ENCODE measurements at places on chromosomes 16 and 17. TPM values are rescaled to one million over a fixed set of nuclear protein-coding genes. Genes with fewer than 3 reads are reported as not detected.

The SLC5A2 gene
- not detected for total RNA-seq

GRCh38 chr16:50386139-50386538, 17.4 kb upstream of the BRD7 start:
- DNase-seq = no peak

GRCh38 chr16:57194512-57194911, 8.4 kb downstream of the RSPRY1 start:
- peak; percentile 91 for DNase-seq

DNA sequence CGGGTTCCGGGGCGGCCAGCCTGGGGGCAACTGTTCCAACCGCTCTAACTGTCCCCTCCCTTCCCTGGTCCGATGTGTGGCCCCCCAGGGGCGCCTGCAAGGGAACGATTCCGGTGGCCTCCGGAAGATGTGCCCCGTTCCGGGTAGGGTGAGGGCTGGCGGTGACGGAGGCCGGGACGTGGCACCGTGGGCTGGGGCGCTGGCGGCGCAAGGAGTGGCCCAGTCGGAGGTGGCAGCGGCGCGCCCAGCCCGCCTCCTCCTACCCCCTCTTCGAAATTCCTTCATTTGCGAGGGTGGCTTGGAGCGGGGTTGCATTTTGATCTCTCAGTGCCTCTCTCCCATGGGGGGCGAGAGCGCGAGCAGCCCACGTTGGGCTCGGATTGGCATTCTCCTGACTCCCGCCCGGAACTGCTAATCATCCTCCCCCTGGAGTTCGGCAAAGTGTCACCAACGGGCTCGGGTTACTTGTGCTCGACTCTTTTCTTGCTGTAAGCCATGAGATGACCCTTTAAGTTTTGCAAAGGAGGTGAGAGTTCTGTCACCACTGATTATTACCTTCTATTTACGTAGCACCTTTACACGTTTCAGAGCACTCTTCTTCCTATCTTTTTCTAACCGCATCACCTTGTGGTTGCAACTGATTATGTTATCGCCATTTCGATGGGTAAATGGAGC, 622 bp downstream of the NDEL1 start:
- DNase-seq = peak; percentile 88

GRCh38 chr17:37017404-37017803, 68.7 kb downstream of the AATF start:
- DNase-seq = no peak

DNA sequence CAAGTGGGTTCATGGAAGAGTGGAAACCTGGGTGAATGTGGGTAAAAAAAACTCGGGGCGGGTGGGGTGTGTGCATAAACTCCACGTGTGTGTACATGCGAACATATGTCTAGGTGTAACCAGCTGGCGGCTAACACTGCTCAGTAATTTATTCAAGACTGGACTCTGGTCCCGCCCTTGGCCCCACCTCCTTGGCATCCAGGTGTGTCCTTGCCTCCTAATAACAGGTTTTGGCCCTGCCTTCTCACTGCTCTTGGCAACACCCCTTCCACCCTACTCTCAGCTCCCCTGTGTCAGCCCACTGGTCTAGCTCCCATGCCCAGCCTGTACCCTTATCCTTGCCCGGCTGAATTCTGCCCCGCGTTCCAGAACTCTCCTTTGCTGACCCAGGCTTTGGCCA, 8.3 kb downstream of the FLII start:
- no peak for DNase-seq

DNA sequence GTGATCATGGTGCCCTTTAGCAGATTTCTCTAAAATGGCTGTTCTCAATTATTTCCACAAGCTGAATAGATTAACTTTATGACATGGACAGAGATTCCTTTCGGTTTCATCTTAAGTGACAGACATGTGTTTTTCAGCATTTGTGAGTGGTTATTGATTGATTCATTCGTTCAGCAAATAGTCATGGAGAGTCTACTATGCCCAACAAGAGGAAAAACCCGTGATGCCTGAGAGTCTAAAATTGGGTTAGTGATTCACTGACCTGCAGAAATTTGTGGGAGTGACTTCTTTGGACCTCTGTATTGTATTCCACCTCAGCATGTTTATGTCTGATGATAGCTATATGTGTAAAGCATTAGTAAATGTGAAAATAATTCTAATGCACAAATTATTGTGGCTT, 28.0 kb upstream of the DUSP14 start:
- DNase-seq = no peak

The ZNF629 gene
- total RNA-seq = 16.3 TPM

- peak; percentile 51 for DNase-seq
Measured at GRCh38 chr17:2631211-2631610, 37.8 kb downstream of the PAFAH1B1 start.

DNA sequence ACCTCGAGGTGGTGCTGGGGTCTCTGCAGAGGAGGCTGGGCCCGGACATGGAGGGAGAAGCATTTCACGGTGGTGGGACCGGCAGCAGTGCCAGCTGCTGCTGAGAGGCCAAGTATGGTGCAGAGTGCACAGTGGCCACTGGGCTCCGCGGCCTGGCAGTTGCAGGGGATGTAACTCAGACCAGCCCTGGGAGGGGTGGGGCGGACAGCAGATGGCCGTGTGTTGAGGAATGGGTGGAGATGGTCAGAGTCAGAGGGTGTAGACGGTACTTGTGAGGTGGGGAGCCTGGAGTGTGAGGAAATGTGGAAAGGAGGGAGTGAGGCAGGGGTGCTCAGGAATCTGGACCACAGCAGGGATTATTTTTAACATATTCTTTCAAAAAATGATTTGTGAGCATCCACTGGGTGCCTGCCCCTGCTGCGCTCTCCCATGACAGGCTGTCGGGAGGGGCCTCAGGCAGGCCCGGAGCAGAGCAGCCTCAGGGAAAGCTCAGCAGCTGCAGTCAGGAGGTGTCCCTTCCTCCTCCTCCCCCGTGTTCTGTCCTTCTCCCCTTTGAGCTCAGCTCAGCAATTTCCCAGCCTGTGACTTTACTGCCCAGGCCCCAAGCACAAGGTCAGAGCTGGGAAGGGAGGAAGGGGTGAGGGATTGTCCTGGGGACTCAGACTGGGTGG, 113.1 kb downstream of the RAP1GAP2 start:
- DNase-seq = peak; percentile 32

The OR2C1 gene
- not detected for total RNA-seq

DNA sequence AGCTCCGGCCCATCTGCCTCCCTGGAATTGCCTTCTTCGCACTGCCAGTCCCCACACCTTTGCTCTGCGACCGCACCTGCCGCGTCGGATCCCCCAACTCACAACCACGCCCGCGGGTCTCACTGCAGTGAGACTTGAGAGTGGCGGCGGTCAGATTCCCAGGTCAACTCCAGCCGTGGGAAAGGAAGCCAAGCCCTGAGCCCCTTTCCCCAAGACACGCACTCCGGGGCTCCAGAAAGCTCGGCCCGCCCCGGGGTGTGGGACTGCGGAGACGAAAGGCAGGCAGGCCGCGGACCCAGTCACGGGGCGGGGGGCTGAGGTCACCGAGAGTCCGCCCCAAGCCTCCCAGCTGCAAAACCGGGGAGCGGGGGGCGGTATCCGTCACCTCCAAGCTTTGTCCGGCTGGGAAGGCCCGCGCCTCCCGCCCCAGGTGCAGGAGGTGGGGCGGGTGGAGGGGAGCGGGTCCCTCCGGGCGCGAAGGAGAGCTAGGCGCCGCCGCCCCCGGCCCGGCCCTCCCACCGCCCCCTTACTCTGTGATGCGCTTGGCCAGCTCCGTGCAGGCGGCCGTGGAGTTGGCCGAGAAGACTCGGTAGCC, 615 bp downstream of the PRPSAP1 start:
- DNase-seq = peak; percentile 93

The CDK12 gene
- 36.6 TPM for total RNA-seq

The TMED6 gene
- 0.72 TPM for total RNA-seq

The CCL3 gene
- total RNA-seq = 0.36 TPM

GRCh38 chr16:84689111-84689510, 10.7 kb upstream of the USP10 start:
- peak; percentile 84 for DNase-seq

The ADORA2B gene
- total RNA-seq = 5.9 TPM

GRCh38 chr16:78638371-78638770, 538.9 kb downstream of the WWOX start:
- DNase-seq = no peak

The SGCA gene
- 0.29 TPM for total RNA-seq

DNA sequence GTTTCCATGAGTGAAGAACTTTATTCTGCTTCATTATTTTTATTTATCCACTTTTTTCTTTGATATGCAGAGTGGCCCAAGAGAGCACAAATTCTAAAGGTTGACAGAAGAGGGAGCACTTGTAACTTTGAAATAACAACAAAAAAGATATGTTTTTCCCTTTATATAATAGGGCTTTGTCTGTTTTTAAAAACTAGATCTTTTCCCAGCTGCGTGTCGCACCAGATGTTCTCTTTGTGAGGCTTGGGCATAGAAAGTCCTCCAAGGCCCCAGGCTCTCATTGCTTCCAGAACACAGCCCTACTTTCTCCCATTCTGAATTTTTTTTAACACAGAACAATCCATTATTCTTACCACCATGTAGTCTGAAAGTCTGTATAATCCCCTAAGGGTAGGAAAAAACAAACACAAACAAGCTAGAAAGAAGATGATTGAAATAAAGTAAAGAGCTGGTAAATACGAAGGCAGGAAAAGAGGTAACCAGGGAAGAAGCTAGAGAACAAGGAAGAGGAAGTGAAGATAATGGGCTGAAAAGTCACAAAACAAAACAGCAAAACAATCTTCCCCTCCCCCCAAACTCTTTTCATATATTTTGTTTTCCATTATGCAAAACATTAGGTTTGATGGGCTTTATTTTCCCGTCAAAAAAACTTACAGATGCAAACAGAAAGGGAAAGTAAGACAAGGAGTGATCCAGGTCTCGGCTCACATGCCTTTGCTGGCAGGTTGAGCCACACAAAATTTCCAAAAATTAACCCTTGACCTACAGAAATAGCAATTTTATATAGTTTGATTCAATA, 160.4 kb downstream of the ABCA8 start:
- DNase-seq = no peak

- peak; percentile 94 for DNase-seq
Measured at GRCh38 chr16:275041-275641, 603 bp downstream of the RGS11 start.

- DNase-seq = no peak
Measured at GRCh38 chr17:49280061-49280460, 49.5 kb upstream of the PHOSPHO1 start.

The CFAP97D1 gene
- total RNA-seq = not detected

The PLXDC1 gene
- 3.8 TPM for total RNA-seq

The TMEM98 gene
- total RNA-seq = 121 TPM

DNA sequence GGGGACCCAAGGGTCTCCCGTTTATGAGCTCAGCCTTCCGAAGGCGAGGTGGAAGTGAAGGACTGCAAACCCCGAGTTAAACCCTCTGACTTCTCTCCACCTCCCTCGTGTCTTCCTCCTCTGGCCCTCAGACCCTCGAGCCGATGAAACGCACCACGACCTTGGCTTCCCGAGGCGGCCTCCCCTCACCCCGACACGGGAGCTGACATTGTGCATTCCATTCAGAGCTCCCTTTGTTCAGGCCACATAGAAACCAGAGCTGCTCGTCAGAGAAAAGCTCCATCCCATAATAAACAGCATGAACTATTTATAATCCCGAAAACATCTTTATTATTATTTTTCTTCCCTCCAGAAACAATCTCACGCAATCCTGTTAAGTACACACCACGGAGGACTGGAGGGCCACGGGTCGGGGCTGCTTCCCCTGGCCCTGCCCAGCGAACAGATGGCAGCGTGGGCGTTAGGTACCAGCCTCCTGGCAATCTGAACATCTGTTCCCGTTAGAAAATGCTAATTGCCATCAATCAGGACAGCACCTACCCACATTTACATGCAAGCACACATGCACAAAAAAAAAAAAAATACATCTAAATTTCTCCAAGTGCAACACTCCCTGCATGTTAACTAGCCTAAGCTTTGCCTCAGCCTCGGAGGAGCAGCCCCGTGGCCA, 145.7 kb downstream of the RBFOX3 start:
- no peak for DNase-seq

GRCh38 chr16:4778050-4778392, 10.1 kb downstream of the SEPTIN12 start:
- DNase-seq = peak; percentile 66

DNA sequence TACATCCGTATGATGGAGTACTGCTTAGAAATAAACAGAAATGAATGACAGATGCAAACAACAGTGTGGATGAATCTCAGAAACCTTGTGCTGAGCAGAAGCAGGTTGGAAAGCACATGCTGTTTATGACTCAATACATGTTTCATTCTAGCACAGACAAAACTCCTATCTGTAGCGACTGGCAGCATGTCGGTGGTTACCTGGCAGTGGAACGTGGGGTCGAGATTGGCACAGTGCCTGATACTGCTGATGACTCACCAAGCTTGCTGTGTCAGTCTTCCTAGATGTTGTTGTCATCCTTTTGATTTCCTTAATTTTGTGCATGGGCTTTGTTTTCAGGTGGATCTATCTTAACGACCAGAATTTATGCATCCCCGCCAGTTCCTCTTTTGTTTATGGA, 62.1 kb downstream of the GAN start:
- DNase-seq = no peak

The KRT23 gene
- total RNA-seq = 0.59 TPM

GRCh38 chr17:10738521-10739258, 8.9 kb upstream of the TMEM220 start:
- no peak for DNase-seq

DNA sequence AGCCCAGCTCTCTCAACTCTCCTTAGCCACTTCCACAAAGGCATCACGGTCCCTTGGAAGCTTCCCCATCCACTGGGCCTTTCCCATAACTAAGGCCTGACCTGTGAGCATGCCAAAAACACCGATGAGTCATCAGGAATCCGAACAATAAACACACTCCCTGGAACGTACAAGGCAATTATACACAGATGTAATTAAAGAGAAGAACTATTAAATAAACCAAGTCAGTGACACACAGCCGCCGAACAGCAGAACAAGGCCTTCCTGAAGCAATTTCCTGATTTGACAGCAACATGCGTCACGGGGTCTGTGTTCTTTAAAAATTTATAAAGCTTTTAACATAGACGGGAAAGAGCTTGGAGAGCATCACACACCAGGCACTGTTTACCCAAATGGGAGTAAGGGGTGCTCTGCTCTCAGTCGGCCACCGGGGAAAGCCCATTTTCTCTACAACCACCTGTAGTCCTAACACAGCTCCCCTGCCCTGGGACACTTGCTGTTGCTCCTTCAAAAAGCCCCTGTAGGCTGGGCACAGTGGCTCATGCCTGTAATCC, 29.4 kb downstream of the COG7 start:
- peak; percentile 84 for DNase-seq

- no peak for DNase-seq
Measured at GRCh38 chr16:87542531-87543102, 49.8 kb upstream of the ZCCHC14 start.

The PER1 gene
- 11.2 TPM for total RNA-seq

- DNase-seq = peak; percentile 91
Measured at GRCh38 chr17:65100316-65101140, 36.6 kb upstream of the RGS9 start.

DNA sequence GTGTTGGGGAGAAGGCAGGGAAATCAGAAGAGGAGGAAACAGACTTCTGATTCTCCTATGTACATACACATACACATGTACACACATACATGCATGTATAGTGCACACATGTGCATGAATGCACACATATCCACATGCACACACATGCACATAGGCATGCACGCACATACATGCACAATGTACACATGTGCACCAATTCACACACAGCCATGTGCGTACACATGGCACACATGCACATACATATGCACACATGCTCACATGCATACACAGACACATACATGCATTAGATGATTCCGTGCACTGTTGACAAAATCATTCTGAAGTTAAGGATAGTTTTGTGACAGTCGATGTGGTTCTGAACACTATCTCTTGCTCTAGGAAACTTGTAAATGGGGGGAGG, 214.0 kb upstream of the CDH13 start:
- DNase-seq = no peak

GRCh38 chr16:49534901-49535610, 161.5 kb downstream of the C16orf78 start:
- DNase-seq = peak; percentile 67

- DNase-seq = peak; percentile 100
Measured at GRCh38 chr17:82030470-82031302, 792 bp upstream of the RAC3 start.

Data from osteoblast (primary cell).